ENCODE measurements at places on chromosomes 6 and 20.
A peak's percentile ranks its signal among the peaks of the same experiment; 100 is the strongest.

DNA sequence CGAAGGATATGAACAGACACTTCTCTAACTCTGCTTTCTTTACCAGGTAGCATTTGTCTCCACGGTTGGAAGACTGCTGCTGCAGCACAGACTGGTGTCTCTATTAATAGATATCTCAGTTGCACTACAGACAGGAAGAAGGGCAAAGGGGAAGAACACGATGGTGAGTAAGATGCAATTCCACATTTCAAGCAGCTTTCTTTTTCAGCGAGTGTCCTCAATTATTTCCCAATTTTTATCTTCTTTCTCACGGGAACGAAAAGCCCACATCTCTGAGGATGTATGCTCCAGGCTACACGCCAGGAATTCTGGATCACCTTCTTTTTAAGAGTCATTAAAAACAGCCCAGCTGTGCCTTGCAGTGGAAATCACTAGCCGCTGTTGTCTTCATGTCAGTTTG lies 311.6 kb upstream of the ECI2 start:
- DNase-seq, result no peak

DNA sequence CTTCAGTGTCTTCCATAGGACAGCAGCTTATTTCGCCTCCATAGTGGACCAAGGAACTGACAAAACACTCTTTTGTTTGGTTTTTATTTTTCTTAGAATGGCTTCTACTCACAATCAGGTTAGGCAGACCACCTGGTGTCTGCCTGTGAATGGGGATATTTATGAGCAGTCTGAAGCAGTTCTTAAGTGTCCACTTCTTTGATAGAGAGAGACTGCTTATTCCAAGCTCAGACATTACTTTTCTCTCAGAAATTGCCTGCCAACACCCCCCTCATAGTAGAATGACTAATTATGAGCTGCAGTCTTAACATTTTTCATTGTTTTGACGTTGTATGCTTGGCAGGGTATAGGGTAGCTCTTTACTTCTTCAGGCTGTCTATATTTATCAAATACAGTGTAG lies 174.7 kb downstream of the ZFAND3 start:
- no peak for DNase-seq

GRCh38 chr6:160859822-160860221 lies 131.7 kb upstream of the MAP3K4 start:
- DNase-seq, result no peak

DNA sequence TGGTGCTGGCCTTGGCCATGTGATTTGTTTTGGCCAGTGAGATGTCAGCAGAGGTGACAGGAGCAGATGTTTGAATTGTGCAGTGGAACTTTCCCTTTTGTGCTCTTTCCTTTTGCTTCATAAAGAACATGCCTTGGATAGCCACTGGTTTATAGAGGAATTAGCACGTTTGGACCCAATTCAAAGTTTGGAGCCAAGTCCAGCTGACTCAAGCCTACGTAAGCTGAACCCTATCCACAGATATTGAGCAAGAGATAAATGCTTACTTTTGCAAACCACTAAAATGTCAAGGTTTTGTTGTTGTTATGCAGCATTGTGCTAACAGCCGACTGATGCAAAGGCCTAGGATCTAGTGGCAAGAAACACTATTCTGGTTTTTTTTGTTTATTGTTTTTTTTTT lies 230.9 kb upstream of the CITED2 start:
- DNase-seq, result no peak

GRCh38 chr6:25219917-25220278 lies 59.3 kb upstream of the CARMIL1 start:
- DNase-seq, result no peak

GRCh38 chr6:106177786-106178185 lies 91.7 kb downstream of the PRDM1 start:
- DNase-seq, result no peak

DNA sequence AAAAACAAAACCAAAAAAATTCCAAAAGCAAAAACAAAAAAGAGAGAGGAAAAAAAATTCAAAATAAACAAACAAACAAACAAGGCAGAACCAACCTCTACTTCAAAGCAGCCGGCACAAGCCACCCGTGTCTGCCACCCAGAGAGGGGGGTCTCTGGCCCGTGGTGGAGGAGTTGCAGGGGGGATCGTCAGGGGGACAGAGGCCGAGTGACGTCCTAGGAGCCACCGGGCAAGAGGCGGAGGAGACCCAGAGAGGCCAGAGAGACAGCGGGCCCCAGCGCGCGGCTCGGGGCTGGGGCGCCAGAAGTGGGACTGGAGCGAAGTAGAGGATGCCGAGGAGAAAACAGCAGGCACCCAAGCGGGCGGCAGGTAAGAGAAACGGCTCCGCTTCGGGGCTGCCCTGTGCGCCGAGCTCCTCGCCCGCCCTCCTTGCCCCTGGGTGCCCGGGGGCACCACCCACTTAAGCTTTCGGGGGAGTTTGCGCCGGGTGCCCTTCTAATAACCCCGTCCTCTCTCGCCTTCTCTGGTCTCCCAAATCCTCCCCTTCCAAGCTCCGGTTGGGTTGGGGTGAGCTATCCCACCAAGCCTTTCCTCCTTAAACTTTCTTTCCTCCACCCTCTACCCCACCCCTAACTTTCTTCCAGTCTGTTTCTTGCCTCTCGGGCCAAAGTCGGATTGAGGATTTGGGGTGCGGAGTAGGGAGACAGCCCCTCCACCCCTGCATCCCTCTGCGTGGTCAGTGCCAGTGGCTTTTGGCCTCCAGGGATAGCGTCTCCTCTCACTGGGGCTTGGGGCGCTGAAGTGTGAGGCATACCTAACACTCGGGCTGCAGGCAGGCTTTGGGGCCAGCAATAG lies 1.0 kb downstream of the TSHZ2 start:
- DNase-seq, result no peak

- no peak for DNase-seq
These were observed 426.7 kb upstream of the ID4 start for GRCh38 chr6:19410481-19410880.

DNA sequence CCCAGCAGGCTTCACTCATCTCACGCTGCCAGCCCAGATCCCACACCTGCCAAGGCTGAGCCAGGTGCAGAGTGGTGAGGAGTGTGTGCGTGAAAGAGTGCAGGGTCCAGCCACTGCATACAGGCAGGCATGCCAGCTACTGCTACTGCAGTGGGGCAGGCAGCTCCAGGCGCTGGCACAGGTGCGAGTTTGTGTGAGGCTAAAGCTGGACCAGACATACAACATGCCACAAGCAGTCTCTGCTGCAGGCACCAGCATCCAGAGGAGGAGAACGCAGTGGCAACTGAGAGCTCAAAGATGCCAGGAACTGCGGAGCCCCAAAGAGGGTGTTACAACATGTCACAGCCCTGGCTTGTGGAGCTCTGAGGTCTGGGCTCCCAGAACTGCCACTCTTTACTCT lies 149.8 kb downstream of the EYS start:
- no peak for DNase-seq

DNA sequence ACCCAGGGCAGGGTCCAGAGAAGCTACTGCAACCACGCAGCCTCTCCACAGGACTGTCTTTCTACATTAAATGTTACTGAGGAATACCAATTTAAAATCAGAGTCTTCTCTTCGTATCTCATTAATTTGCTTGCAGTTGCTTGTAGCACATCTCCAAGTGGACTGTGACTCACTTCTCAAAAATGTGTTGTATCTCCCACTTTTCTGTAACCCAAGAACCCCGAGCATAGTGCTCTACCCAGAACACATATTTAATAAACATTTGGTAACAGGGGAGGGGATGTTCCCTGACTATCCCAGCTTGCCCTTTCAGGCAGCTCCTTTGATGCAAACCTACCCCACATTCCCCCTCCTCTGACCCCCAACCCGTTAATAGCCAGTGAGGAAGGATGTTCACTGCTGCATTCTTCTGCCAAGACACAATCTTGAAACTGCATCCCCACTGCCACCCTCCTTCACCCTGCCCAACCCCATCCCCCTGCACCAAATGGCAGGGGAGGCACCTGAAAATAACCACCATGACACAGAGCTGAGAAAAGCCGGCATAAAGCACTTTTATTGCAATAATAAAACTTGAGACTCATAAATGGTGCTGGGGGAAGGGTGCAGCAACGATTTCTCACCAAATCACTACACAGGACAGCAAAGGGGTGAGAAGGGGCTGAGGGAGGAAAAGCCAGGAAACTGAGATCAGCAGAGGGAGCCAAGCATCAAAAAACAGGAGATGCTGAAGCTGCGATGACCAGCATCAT lies 24.2 kb downstream of the FKBP1A start:
- no peak for DNase-seq

- no peak for DNase-seq
These were observed 33.0 kb upstream of the ADGRF1 start for GRCh38 chr6:47075168-47075567.

DNA sequence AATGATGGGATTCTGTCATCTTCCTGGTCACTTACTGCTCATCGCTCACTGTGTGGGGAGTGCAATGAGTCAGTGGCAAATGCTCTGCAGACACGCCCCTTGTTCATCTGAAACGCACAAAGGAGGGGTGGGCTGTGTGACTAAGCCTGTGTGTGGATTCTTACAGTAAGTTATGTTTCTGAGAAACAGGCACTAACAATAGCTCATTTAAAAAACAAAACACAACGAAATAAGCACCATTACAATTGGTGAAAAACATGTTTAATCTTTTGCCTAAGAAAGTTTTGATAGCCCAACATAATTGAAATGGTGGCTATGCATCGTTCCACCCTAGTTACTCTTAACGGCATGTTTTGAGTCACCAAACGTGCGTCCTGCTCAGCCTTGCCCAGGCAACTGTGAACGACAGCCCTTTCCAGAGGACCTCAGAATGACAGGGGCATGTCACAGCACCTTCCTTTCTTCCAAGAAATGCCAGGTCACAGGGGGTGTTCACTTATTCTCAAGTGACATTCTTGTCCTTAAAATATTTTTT lies 118.4 kb upstream of the SGK1 start:
- DNase-seq, result peak; percentile 36

DNA sequence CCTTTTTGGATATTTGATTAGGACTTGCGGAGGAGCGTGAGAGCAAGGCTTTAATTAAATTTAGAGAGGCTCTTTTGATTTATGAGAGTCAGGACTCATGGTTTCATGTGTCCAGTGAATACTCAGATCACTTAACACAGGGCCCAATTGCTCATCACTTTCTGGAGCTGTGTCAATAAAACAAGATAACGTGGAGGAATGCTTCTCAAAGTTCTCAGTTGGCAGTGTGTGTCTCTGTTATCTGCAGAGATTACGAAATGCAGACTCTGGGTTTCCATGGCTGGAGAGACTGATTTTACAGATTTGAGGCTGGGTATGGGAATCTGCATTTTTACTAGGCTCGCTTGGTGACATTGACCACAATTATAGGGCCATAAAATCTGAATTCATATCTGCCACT lies 335.8 kb upstream of the FLRT3 start:
- DNase-seq, result no peak

DNA sequence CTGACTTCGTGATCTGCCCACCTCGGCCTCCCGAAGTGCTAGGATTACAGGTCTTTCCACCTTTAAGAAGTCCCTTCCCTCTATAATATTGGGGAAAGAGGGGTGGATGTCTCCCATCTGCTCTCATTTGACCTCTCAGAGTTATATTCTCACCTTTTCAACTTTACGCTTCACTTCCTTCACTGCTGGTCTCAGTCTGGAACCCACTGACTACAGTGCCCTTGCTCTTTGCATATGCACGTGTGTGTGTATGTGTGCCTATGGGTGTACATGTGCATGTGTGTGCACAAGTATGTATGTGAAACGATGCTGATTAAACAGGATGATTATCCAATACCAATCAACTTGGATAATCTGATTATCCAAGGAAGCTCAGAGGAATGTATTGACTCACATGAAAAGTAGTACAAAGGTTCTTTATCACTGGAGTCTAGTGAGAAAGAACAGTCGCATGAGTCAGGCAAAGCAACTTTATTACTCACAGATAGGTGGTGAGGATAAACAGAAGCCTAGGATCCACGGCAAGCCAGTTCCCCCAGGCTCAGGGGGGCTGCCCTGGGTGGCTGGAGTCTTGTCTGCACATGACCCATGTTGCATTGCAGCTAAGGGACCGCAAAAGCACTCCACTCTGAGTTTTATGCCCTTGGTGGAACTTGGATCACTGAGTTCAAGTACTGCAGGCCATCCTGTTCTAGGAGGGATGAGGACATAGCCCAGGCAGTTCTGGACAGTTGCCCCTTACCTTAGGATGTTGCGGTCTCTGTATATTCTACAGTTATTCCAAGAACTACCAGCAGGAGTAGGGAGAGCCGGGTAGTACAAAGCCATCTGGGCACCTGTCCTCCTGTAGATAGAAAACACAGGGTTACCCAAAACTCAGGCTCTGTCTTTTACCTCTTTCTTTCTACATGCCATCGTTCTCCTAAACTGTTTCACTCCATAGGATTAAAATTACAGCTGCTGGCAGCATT lies 50.9 kb downstream of the SNRNP48 start:
- no peak for DNase-seq

- no peak for DNase-seq
These were observed 12.6 kb downstream of the VPS52 start for GRCh38 chr6:33259032-33259431.

DNA sequence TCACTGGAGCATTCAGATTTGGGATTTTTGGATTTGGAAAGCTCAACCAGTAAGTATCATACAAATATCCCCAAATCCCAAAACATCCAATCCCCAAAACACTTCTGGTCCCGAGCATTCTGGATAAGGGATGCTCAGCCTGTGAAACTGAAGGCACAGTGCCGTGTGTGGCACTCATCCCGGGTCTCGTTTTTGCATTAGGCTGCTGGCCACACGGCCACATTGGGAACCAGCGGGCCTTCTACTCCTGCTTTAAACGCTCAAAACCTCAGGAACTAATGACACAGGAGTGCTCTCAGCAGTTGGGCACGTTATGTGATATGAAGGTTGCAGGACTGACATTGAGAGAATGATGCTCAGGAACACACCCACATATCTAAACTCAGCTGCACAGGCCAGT lies 35.6 kb downstream of the PSMG4 start:
- no peak for DNase-seq

GRCh38 chr20:58238490-58238889 lies 10.0 kb upstream of the ANKRD60 start:
- no peak for DNase-seq

- DNase-seq, result no peak
These were observed 45.6 kb downstream of the CENPW start for GRCh38 chr6:126385536-126385935.

DNA sequence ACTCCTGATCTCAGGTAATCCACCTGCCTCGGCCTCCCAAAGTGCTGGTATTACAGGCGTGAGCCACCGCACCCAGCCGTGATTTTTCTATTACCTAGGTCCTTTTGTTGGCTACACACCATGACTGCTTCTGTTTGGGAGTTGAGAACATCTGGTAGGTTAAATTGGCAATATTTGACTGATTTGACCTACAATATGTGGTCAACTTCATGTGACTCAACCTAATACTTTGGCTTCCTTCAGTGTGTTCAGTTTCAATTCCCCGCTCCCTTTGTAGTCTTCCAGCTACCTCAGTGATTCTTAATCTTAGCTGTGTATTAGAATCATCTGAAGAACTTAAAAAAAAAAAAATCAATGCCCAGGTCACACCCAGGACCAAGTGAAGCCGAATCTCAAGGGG lies 47.4 kb downstream of the MYB start:
- DNase-seq, result no peak
